ENCODE measurements at places on chromosomes 12 and 14.

- DNase-seq = no peak
Measured at GRCh38 chr14:65850429-65851135, 438.1 kb downstream of the FUT8 start.

DNA sequence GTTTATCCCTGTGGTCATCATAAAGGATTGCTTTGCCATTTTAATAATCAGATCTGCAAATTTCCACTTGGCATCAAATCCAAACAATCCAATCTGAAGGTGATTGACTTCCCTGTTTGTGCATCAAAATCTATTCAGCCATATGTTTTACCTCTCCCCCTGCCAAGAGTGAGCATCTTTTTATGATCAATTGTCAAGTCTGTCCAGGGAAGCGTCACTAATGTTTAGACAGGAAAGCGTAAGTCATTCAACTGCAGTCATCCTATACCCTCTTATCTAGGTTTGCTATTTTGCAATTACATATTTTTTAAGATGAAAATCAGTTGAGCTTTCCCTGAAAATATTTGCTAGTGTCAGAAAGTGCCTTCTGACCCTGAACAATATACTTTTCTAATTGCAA is 1224.1 kb upstream of the SEL1L start:
- no peak for DNase-seq

GRCh38 chr12:25263594-25263993 is 12.9 kb upstream of the KRAS start:
- DNase-seq = no peak

DNA sequence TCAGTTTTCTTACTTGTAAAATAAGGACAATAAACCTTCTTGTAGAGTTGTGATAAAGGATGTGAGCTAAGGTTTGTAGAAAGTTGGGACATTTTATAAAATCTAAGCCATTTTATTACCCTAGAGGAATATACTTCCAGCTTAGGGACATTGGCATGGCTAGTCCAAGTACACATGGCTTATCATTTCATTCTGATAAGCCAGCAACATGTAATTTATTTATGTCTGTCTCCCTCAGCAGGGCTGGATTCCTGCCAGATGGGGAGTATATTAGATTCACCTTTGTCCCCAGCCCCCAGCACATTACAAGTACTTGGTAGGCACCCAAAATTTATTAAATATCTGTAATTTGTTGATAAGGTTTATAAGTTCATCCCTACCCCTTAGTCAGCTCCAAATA is 6.3 kb upstream of the ATG14 start:
- no peak for DNase-seq

DNA sequence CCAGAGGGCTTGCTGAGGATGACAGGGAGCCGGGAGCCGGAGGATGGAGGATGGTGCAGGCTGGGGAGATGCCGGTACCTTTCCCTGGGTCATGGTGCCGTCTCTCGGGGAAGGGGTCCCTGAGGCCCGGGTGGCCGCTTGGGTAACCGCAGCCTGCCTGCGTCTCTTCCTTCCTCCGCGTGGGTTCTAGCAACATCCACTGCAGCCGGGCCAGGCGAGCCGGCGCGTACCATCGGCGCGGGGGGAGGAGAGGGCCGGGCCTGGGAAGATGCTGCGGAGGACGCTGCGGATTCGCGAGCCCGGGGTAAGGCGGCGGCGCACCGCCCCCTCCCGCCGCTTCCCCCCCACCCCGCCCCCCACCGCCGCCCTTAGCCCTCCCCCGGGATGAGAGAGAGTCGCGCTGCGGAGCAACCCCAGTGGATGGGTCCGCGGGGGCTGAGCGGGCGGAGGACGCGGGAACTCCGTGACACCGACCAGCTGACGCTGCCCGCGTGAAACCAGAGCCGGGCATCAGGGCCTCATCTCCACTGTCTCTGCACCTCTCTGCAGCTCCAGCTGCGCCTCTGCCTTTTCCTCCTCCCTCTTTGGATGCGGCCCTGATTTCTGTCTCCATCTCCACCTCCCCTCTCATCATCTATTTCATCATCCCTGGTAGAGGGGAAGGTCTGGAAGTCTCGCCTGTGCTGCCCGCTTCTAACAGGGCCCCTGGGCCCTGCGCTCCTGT is at the start of gene FAIM2:
TSS of gene FAIM2 (minus strand) at position 201 of the 724 bp plus-strand sequence. CDS start at position 93, 108 bp downstream.
- no peak for DNase-seq

DNA sequence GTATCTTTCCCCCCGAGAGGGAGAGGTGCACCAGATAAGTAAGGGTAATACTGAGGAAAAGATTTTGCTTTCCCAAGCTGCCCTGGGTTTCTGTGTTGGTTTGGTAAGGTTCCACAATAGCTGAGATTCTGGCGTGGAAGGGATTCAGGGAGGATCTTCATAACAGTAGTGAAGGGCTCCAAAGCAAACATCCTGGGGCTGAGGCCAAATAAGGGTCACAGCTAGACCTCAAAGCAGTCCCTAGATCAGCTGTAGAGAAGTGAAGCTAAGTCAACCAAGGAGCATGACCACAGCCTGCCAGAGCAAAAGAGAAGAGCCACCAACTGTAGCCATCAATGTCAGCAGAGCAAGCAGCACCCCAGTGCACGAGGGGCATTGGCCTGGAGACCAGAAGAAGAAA is 73.2 kb upstream of the SLC35F4 start:
- no peak for DNase-seq

DNA sequence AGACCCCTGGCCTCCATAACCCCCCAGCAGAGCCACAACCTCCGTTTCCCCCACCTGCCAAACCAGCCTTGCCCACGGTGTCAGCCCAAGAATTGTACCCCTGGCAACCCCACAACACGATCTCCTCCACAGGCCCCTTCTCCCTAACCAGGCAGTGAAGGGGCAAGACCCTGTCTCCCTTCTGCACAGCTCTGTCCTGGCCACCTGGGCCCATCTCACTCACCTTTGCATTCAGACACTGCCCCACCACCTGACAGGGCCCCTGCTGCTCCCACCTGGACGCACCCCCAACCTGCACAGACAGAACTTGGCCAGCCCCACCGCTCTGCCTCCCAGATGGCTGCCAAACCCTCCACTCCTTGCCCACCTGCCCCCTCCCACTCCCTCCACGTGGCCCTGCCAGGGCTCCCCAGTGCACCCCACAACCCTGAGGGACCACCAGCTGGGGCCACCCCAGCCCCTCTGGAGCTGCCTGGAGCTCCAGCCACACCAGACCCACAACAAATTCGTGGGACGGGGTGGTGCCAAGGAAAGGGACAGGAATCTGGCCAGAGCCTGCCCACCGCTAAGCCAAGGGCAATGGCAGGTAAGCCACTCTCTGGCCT is 11.8 kb downstream of the AHNAK2 start:
- DNase-seq = no peak

GRCh38 chr12:49336645-49337584 is at the start of gene C1QL4:
C1QL4 (minus strand) TSS chr12:49337188; CDS start chr12:49336477, 711 bp downstream.
- no peak for DNase-seq

DNA sequence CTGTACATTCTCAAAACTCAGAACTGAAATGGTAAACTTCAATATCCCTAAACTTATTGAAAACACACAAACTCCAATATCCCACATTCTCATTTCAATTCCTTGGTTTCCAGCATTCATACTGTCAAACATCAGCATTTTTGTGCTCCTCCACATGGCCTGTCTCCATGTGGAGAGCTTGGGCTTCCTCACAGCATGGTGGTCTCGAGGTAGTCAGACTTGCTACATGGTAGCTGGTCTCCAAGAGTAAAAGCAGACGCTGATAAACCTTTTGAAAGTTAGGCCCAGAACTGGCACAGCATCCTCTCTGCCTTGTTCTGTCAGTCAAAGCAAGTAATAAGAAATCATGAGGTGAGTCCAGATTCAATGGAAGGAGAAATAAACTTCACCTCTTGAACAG is 70.5 kb downstream of the VCPKMT start:
- DNase-seq = no peak

DNA sequence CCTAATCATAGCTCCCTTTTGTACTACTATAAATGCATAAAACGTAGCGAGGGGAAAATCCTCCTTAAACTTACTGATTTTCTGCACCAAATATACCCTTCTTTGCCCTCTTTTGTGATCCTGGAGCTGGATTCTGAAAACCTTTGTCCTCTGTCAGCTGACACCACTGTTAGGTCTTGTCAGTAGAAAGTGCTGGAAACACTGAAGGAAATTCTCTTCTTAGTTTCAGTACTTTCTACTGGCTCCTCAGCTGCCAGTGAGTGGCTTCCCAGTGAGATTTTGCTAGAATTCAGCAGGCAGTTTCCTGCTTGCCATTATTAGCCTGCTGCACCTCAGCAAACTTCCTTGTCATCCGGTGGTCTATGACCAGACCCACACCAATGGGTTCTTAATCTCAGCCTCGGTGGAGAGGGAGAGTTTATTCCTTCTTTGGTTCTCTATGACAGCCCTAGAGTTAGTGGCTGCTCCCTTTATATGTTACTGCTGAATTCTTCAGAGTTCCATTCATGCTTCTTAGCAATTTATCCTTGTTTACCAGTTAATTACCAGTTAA is 476.2 kb downstream of the FSCB start:
- DNase-seq = no peak

DNA sequence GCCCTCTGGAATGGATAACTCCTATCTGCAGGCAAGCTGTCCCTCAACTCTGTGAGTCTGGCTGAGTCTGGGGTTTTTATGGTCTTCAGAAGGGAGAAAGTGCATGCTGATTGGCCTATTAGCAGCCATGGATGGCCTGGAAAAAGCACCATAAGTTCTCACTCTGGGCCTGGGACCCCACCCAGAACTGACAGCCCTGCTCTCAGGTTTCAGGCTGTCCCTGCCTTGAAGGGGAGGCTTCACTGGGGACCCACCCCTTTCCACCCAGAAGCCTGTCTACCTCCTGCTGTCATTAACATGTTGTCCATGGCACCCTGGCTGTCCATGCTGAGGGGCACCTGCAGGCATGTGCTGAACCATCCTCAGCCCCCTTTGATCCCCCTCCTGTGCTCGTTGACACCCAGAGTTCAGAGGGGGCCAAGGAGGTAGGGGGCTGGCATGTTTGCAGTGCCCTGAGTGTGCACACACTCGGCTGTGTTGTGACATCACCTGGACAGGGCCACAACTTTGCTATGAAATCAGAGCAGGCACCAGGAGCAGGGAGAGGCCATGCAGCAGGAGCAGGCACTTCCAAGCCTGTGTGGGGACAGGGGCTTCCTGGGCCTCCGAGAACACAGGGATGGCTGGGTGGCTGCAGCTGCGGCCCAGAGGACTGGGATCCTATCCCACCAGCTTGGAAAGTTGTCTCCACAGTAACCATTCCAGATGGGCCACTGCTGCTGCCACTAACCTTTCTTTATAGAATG is 84.7 kb downstream of the ACSS3 start:
- no peak for DNase-seq

DNA sequence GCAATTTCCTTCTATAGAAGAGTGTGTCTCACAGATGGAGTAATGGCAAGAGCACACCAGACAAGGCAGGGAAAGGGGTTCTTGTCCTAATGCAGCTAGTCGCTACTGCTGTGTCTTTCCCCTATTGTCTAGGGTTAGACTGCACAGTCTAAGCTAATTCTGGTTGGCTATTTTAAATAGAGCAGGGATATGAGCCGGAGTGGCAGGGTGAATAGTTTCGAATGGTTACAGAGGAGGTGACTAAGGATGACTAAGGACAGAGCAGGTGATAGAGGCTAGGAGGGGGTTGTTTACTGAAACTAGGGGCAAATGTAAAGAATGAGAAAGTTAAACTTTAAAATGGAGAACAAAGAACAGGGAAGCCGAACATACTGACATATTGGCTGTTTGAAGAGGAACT is 25.6 kb upstream of the CPNE8 start:
- no peak for DNase-seq

GRCh38 chr14:55256586-55256985 is 14.6 kb upstream of the FBXO34 start:
- DNase-seq = no peak

GRCh38 chr12:57719777-57720605 is 18.6 kb downstream of the AGAP2 start:
- DNase-seq = no peak

DNA sequence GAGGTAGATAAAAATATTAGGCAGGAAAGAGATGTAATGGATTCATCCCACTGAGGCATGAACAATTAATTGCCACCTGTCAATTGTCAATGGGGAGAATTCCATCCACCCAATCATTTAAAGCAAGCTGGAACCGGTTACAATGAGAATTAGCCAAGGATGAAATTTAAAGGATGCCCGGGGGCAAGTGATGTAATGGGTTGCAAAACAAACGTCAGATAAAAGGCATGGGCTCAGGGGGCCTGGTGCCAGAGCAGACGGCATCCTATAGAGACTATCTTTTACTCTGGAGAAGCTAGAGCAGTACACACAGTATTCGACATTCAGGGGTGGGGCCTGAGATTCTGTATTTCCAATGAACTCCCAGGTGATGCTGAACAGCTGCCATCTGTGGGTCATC is 80.5 kb upstream of the ZFP36L1 start:
- DNase-seq = no peak
